ENCODE measurements at places on chromosomes 6 and 20.

GRCh38 chr6:103273048-103273447 lies 1586.7 kb downstream of the HACE1 start:
- no peak for DNase-seq

- DNase-seq, result peak; percentile 53
Observed at GRCh38 chr6:166997768-166998255, 1.4 kb upstream of the CEP43 start.

GRCh38 chr20:41147767-41148191 lies 10.4 kb downstream of the PLCG1 start:
- no peak for DNase-seq

- no peak for DNase-seq
Observed at GRCh38 chr6:55826941-55827340, 48.4 kb downstream of the BMP5 start.

DNA sequence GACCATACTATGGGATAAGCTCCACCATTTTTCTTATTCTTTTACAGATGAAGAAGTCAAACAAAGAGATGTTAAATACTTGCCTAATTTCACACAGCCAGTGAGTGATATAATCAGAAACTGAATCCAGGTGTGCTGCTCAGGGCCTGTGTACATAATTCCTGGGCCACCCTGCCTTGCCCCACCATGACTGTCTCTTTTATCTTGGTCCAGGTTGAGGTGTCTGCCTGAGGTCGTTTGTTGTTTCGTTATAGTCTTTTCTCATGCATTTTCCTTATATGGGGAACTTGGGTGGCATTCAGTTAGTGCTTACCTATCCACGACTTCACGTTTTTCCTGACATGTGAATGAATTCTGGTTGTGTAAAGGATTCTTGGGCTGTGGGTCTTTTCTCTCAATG lies 277.6 kb downstream of the COL12A1 start:
- no peak for DNase-seq

GRCh38 chr6:3603340-3604130 lies 146.7 kb upstream of the SLC22A23 start:
- peak; percentile 34 for DNase-seq

Data from Daoy (cell line).